ENCODE measurements at places on chromosomes 1 and 21.

- DNase-seq, result no peak
These were observed 32.8 kb downstream of the LHX4 start for GRCh38 chr1:180262628-180263488.

- no peak for DNase-seq
These were observed 520.8 kb downstream of the PTPRU start for GRCh38 chr1:29756901-29757725.

GRCh38 chr1:42951588-42951987 is 7.1 kb downstream of the SLC2A1 start:
- DNase-seq, result no peak

DNA sequence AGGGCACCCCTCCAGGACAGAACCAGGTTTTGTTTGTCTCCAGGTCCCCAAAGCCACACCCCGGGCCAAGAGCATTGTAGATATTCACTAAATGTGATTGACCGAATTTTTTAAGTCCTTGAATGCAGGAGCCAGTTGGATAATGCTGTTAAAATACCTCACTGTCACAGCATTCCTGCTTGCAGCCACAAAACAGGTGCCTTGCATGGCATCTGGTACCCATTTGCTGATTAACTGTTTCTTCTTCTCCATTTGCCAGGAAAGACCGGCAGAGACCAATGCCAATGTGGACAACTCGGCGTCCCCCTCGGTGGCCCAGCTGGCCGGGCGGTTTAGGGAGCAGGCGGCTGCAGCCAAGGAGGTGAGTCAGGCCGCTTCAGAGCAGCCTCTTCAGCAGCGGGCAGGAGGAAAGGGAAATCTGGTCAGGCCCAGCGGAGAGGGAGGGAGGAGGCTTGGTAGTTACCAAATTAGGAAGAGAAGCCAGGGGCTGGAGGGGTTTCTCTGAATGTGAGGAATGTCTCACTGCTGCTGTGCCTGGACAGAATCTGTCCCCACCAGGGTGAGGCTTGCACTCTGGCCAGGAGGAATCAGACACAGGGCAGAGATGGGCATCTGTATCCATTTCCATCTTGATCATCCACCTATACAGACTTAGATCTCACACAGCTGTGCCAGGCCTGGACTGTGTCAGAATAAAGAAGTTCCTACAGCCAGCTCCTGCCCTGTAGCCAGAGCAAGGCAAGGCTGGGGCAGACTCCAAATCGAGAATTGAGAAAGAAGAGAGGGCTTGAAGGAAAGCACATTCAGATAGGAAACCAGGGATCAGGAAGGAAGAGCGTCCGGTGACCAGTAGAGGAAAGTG is 37.9 kb upstream of the MPZL1 start:
- no peak for DNase-seq

DNA sequence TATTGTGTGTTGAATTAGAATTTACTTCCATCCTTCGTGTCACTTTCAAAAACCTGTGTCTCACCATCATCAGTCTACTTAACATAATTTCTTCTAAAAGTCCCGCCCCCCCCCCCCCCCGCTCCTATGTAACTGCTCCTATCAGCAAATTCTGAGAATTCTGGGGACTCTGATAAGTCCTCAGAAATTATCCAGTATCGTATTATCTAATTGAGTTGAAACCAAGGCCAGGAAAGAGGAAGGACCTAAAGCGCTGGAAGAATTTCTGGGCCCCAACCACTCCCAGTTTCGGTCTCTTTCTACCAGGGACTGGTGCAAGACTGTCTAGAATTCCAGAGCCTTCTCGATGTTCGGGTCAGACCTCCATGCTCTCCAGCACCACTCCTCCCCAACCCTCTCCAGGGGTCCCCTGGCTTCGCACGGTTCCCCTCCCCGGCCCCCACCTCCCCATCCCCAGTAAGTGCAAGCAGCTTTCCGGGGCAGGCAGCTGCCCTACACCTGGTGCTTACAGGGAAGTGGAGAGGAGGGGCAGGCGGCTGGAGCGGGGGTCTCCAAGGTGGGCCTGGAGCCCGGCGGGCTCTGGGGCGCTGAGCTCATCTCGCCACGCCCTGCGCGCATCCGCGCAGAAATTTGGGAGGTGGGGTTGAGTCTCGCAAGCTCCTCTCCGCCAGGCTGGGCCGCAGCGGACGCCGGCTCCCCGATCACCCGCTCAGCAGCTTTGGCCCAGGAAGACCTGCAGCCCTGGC is 16.0 kb upstream of the ZNF496 start:
- peak; percentile 12 for DNase-seq

DNA sequence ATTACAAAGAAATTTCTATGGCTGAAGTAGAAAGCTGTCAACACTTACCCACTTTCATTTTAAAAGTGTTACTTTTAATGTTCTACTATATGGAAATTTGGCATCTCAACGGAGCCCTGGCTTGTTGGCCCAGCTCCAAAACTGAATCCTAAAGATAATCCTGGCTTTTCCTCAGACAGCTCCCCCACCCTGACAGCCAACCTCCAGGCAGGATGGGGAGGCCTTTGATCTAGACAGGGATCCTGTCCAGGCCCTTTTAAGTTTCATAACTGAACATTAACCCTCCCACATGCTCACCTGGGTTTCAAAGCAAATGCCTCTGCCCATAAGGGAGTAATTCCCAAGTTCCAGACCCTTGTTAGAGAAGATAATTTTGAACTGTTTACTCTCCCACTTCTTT is 99.3 kb upstream of the RALGPS2 start:
- DNase-seq, result no peak

Data from CD4-positive, alpha-beta T cell treated with Interleukin-6 for 4 hours (primary cell).